HuH-7 (cell line): ENCODE measurements at places on chromosomes 1 and 21.
A peak's percentile ranks its signal among the peaks of the same experiment; 100 is the strongest.

- DNase-seq: no peak
These were observed 42.0 kb upstream of the LHX8 start for GRCh38 chr1:75092141-75092540.

GRCh38 chr1:206435445-206435844 lies 34.8 kb upstream of the IKBKE start:
- no peak for DNase-seq

DNA sequence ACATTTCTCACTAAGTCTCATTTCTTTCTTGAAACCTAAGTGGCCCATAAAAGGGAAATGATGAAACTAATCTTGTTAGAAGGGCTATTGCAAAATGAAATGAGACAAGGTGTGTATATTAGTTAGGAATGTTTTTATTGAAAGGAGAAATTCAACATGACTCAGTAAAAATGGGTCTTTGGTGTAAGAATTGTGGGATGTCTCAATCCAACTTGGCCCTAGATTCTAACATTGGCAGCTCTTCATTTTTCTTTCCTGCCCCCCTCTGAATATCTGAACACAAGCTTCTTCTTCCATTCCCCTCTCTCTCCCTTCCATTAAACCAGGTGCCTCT lies 26.8 kb upstream of the TARBP1 start:
- DNase-seq: no peak

GRCh38 chr1:220420726-220421125 lies 107.2 kb upstream of the MARK1 start:
- DNase-seq: no peak

GRCh38 chr1:186654741-186655140 lies 25.5 kb downstream of the PTGS2 start:
- DNase-seq: no peak

- DNase-seq: no peak
These were observed 22.4 kb upstream of the GNG4 start for GRCh38 chr1:235671992-235672391.

DNA sequence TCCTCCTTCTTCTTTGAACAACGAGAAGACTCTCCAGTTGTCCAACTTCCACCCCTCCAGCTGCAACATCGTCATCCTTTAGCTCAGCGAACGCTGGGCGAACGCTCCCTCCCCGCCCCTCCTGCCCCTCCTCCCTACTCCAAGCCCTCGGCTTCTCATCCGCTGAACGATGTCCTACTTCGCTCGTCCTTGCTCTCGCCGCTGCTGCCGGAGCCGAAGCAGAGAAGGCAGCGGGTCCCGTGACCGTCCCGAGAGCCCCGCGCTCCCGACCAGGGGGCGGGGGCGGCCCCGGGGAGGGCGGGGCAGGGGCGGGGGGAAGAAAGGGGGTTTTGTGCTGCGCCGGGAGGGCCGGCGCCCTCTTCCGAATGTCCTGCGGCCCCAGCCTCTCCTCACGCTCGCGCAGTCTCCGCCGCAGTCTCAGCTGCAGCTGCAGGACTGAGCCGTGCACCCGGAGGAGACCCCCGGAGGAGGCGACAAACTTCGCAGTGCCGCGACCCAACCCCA lies at the start of gene BCAN:
Gene BCAN, plus strand, starts transcription at position 357 of the 504 bp plus-strand sequence. CDS start 3,938 bp downstream, outside the sequence.
- DNase-seq: no peak

DNA sequence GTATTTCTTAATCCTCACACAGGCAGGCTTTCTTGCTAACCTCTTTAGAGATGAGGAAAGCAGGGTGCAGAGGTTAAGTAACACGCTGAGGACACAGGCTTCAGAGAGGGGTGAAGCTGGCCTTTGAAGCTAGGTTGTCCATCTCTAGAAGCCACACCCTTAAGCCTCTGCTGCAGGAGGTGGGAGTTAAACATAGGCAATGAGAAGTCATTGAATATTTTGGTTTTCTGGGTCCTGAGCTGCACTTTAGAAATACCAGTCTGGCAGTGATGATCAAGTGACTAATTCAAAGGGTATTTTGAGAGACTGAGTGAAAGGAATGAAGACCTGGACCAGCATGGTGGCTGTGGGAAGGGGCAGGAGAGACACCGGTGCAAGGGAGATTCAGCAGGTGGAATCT lies 9.9 kb downstream of the KCNJ15 start:
- no peak for DNase-seq

DNA sequence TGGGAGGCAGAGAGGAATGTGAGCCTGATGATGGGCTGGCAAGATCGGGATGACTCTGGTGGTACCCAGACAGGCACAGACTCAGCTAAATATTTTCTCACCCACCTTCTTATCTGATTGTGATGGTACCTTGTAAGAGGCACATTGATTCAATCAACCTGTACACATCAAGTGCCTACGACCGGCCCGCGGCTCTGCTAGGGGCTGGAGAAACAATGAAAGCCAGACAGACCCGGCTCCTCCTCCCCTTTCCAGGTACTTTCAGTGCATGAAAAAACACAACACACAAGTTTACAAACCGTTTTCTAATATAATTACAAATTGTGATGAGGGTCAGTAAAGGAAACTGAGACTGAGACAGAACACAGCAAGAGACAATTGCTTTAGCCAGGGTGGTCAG lies 115.0 kb downstream of the LACTBL1 start:
- no peak for DNase-seq

DNA sequence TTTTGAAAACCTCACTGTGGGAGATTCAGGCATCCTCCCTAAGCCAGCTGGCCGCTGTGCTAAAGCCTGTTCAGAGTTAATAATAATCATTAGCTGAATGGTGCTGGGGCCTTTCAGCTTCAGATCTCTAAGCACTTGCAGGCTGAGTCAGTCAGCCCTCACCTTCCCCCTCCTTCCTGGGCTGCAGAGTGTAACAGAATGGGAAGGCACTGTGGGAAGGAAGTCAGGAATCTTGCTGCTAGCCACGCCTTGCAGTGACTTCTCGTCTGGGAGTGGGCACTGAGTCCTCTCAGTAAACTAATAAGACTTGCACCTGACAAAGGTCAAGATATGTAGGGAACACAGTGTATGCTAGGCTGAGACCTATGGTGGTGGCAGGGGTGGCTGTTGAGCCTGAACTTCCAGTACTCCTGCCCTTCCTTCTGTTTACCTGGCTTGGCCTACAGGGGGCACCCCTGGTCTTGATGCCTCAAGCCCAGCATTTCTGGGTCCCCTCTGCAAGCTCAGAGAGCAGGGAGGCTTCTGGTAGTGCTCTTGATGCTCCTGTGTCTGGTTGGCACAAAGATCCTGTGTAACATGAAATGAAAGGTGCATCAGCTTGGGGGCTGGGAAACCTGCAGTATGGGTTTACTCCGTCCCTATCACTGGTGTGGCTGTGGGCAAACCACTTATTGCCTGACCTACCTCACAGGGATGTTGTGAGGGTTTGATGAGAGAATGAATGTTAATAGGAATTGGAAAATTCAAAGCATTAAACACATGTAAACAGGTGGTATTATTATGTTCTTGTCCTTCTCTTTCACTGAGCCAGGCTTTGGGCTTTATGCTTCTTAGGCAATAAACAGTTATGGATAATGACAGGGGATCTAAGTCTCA lies 6.0 kb downstream of the CYB561D1 start:
- DNase-seq: peak; percentile 44

- no peak for DNase-seq
These were observed 17.1 kb downstream of the ATP6V1G3 start for GRCh38 chr1:198523182-198523950.

DNA sequence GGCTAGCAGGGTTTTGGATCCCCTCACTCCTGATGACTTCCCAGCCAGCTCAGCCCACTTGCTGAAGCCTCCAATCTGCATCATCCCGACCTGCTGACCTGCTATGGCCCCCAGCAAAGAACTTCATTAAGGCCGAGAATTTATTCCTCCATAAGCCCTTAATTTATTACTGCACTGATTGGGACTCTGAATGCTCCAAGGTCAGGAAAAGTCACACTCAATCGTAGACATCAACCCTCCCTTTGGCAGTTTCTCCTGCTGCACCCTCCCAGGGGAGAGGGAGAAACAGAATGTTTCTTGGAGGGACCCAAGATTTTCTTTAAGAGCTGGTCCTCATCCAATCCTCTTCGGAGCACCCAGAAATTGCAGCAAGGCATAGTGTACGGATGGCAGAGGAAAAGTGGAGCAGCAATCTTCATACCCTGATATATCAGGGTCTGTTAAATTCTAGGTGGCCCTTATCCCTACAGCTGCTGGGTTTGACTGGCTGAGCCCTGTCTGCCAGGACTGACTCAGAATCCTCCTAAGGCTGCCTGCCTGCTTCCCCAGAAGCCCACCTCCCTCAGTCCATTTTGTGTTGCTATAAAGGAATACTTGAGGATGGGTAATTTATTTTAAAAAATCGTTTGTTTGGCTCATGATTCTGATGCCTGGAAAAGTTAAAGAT lies 62.2 kb downstream of the DMAP1 start:
- no peak for DNase-seq

GRCh38 chr1:58786184-58786926 lies 2.5 kb upstream of the JUN start:
- no peak for DNase-seq
